ENCODE measurements at places on chromosomes 16 and 17. TPM values are rescaled to one million over a fixed set of nuclear protein-coding genes. Genes with fewer than 3 reads are reported as not detected.

Gene TMEM132E
- not detected for polyA plus RNA-seq

Gene KRTAP2-1
- not detected for polyA plus RNA-seq

DNA sequence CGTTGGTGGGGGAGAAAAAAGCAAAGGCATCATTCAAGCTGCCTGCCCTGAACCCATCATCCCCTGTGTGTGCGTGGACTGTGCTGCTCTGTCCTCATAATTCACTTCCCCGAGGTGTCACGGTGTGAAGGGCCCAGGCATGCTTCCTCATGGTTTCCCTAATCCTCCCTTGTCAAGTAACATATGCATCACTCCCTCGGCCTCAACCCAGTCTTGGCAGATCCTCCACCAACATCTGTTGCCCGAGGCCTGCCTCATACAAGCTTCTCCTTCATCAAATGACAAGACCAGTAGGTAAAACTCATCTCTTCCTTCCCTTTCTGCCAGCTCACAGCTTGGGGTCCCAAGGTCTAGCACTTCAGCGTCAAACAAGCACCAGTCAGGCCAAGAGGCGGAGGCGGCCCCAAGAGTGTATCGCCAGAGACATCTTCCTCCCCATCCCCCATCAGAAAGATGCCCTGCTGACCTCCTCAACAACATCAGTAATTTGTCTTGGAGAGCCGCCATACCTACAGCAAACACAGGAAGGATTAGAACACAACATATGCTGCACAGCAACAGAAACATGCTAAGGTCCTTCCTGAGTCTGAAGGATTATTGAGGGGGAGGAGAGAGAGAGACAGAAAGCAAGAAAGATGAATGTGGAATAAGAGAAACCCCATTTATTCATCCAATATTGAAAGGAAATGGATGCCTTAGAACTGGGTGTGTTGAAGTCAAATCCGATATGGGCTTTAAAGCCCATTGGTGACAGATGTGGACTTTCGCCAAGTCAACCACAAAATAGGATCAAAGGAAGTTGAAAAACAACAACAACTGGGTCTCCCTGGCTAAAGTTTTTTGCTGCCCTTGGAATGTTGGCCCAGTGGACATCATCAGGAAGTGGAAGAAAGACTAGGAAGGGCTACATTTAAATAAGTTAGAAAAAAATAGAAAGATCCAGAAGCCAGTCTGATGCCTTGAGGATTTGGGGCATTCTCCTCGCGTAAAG is 38.4 kb downstream of the SOX9 start:
- H3K4me3 ChIP-seq = no peak overlapping the region
- no peaks in the 10 kb centered on the region for H3K36me3 ChIP-seq
- H3K27ac ChIP-seq = no peak overlapping the region
- H3K27me3 ChIP-seq = no peaks in the 10 kb centered on the region
- DNase-seq = no peak
- no peaks in the 10 kb centered on the region for H3K4me1 ChIP-seq

DNA sequence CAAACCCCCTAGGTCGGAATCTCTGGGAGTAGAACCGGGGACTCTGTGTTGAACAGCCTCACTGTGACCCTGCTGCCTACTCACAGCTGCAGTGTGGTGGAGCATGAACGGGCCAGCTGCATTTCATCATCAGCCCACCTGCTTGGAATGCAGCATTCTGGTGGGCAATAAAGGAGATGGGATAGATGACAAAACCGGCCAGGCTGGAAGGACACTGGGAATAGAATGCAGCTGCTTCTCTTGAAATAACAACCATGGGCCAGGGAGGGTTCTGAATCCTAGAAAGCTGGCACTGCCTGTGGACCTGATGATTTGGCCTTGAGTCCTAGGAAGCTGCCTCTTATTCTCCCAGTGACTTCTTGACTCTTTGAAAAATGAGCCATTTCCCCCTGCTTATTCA is 23.5 kb downstream of the CFAP97D1 start:
- DNase-seq = peak; percentile 27
- H3K27ac ChIP-seq = no peak overlapping the region
- peaks cover 6% of the 10 kb centered on the region for H3K36me3 ChIP-seq
- peaks cover 7% of the 10 kb centered on the region for H3K4me1 ChIP-seq
- no peak overlapping the region for H3K4me3 ChIP-seq

DNA sequence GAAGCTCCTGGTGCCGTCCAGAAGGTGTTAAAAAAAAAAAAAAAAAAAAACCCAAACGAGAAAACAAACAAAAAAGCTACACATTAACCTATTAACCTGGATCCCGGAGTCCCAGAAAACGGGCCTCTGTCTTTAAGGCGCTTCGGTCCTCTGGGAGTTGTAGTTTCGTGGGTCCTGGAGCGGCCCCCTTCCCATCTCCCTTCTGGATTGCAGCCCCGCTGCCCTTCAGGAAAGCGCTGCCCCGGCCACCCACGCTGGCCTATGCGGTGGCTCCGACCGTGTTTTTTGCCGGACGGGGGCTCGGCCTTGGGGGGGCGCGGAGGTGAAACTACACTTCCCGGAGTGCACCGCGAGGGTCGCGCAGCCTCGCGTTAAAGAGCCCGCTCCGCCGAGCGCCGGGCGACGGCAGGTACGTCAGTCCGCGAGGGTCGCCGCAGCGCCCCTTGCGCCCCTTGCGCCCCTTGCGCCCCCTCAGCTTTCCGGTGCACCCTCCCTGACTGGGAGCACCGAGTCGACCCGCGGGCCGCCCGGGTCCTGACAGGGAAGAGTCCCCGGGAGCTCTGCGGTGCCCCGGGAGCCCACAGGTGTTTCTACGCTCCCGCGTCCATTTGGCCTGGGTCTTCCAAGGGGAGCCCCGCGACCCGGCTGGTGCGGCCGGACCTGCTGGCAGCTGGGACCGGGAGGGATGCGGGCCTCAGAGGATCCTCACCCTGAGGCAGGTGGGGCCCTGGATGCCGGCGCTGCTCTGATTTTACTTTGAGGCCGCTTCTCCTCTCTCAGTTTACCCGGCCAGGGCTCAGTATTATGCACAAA is at the start of gene FCSK:
Gene FCSK, plus strand, starts transcription at position 374 of the 813 bp plus-strand sequence. CDS start 8,596 bp downstream, outside the sequence.
- DNase-seq = peak; percentile 78
- H3K36me3 ChIP-seq = no peaks in the 10 kb centered on the region

DNA sequence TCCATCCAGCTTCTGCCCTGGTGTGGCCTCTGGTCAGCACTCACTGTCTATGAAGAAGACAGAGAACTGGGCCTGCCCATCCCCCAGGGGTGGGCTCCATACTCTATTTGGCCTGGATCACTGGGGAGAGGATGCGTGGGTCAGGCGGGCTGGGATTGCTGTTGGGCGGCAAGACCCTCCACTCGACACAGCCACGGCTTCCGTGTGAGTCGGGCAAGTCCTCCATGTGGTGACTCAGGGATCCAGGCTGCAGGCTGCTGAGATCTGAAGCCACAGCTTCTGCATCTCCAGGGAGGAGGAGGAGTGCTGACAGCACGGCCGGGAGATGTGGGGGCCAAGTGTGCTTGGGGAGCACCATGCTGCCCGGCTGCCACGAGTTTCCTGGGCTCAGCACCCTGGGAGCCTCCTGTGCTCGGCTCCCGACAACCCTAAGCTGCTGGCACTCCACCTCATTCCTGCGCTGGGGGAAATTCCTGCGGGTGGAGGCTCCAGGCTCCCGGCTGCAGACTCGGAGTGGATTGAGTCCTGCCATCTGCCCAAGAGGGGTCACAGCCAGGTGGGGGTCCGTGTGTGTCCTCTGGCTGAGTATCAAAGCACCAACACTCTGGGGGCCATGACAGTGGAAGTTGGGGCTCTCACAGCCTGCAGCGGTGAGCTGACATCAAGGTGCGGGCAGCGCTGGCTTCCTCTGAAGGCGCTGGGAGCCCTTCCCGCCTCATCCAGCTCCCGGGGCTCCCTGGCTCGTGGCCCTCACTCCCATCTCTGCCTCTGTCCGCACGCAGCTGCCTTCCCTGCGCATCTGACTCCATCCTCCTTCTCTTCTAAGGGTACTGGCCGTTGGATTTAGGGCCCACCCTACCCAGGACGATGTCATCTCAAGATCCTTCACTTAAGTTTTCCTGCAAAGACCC is 24.4 kb upstream of the CBFA2T3 start:
- no peaks in the 10 kb centered on the region for H3K4me1 ChIP-seq
- no peak overlapping the region for H3K4me3 ChIP-seq
- no peak overlapping the region for H3K27ac ChIP-seq
- DNase-seq = no peak
- H3K36me3 ChIP-seq = no peaks in the 10 kb centered on the region
- peaks cover 16% of the 10 kb centered on the region for H3K27me3 ChIP-seq
